Substantia nigra (tissue), 51 donors: ENCODE measurements at places on chromosomes 1 and 21.

- no peak for DNase-seq
These were observed 538.8 kb downstream of the LRRIQ3 start for GRCh38 chr1:73659136-73659535.

- DNase-seq = no peak
These were observed at the start of gene NCMAP for GRCh38 chr1:24555591-24556413. Gene NCMAP, plus strand, starts transcription at chr1:24556087. Its CDS starts 39,344 bp downstream, at chr1:24595431.

GRCh38 chr1:59596956-59597355 is 217.8 kb upstream of the HOOK1 start:
- DNase-seq = no peak

GRCh38 chr1:207985996-207986395 is 75.1 kb upstream of the CD34 start:
- DNase-seq = no peak

DNA sequence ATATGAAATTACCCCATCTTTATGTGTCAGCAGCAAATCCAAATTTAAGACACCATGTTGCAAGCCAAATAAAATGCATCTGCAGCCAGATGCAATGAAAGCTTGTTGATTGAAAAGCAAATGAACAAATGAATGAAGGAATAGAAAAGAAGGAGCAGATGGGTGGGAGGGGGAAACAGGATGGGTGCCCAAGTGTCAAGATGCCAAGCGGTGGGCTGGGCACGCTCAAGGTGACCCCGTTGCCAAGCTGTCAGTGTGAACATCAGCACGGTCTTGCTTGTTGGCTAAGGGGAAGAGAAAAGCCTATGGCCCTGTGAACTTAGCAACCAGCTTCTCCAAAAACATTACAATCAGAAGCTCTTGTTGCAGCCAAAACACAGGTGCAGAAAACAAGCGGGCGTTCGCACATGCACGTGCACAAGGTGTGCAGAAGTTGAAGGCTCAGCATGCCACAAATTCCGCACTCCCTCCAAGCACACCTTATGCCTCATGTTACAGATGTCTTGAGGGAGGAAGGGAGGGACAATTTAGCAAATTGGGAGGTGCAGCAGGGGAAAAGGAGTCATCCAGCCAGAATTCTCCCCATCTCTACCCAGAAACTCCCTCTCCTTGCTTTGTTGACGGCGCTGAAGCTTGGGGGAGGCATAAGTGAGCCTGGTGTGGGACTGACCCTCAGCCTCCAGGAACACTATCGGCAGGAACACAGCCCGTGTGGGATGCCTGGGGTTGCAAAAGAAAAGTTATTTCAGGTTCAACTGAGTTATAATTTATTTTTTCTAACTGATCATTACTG is 62.4 kb downstream of the HIVEP3 start:
- DNase-seq = no peak

DNA sequence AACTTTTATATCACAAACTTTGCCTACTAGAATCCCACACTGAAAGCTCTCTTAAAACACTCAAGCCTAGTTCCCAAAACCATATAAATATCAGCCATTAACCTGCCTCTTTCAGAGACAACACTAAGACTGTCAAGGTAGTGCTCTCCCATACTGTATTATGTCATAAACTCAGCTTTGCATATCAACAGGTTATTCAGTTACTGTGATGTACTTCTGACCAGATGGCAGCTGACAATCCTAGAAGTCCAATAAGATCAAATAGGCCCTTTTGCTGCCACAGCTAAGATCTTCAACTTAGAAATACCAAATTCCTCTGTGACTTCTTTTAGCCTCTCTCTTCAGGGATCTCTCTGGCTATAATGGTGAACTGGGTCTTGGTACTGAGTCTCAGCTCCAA is 97.2 kb downstream of the SPATA6 start:
- DNase-seq = no peak

- DNase-seq = no peak
These were observed 96.1 kb upstream of the PRMT6 start for GRCh38 chr1:106960412-106960811.

DNA sequence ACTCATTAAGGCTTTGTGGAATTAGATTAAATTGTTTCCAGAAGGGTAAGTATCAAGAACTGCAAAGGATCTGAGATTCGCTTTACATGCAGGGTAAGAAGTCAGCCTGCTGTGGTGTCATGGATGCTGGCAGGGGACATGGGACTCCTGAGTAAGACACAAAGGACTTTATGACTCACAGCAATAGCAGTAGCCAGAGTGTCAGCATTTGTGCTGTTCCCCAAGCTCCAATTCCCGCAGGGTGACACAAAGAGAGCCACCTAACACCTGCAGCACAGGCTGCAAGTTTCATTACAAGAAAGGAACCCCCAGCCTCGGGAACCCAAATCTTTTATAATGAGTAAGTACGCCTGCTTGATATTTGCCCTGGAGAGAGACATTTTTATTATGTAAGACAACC is 298.1 kb upstream of the POU3F1 start:
- no peak for DNase-seq

DNA sequence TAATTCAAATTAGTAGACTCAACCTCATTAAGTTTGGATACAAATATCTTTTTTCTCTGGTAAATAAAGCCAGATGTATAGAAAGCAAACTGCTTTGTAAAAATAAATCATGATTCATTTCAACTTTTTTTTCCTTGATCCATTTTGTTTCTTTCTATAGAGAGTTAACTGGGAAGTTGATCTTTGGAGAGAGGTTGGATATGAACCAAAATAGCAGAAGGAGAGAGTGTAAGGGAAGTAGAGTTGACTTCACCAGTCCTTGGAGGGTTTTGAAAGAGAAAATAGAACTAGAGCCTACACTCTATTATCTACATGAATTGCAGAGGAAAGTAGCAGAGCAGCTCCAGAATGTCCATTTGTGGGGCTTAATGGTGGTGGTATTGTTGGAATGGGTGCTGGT is 243.8 kb downstream of the ADGRL2 start:
- DNase-seq = no peak
